Glomerular endothelial cell (primary cell): ENCODE measurements at places on chromosomes 16 and 17. TPM values are rescaled to one million over a fixed set of nuclear protein-coding genes. Genes with fewer than 3 reads are reported as not detected.

The DNAI2 gene
- total RNA-seq, result not detected in 2 replicates

The GID4 gene
- total RNA-seq, result 12.4 and 17.9 TPM in 2 replicates

GRCh38 chr16:89055894-89056555 lies 37.6 kb upstream of the ACSF3 start:
- no peak for DNase-seq

GRCh38 chr17:61492759-61493526 lies 40.7 kb downstream of the TBX4 start:
- DNase-seq, result no peak

The VAT1L gene
- 6.4 and 30.6 TPM in 2 replicates for total RNA-seq

DNA sequence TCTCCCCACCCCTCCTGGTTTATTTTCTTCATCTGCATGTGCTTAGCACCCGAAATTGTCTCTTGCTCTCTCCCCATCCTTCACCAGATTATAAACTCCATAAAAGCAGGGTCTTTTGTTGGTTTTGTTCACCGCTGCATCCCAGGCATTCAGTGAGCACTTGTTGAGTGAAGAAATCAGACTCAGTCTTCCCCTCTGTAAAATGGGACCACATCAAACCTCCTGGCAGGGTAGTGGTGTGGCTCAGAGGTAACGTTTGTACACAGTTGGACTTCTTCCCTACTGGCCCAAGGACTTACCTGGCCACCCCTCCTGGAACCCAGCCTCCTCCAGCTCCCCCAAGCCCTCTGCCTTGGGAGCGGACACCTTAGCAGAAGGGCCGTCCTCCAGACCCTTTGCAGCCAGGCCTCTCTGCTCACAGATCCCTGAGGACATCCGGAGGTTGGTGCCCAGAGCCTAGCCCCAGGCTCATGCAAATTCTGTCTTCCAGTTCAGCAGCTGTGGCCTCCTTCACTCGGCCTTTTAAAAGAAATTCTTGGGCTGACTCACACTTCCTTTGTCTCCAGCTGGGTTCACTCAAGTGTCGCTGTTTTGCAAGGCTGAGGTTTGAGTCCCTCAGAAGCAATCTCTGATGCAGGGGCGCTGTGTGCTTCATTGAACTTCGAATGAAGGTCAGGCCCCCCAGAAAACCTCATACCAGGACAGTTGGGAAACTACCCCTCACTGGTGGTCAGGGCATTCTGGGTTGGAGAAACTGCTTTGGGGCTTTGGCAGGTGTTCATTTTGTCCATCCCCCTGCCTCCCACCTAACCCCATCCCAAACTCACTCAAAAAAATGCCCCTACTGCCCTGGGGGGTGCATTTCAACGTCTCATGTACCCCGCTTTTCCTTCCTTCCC lies 16.8 kb upstream of the RMI2 start:
- peak; percentile 44 for DNase-seq

DNA sequence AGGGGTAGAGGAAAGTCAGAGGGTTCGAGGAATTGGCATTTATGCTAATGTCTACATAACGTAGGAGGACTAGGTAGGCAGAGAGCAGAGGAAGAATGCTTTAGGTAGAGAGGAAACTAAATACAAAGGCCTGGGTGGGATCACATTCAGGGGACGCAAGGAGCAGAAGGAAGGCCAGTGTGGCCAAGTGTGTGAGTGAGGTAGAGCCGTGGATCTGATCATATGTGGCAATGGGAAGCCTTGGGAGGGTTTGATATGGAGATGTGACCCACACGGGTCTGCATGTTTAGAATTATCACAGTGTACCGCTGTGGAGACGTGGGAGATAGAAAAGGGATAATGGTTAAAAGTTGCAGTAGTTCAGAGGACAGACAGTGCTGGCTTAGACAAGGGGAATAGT lies 43.1 kb downstream of the HLF start:
- DNase-seq, result no peak
